Fibroblast of gingiva (primary cell): ENCODE measurements at places on chromosomes 13 and 19.
A peak's percentile ranks its signal among the peaks of the same experiment; 100 is the strongest.

- no peak for DNase-seq
Measured at GRCh38 chr19:31955061-31955460, 390.3 kb upstream of the ZNF507 start.

DNA sequence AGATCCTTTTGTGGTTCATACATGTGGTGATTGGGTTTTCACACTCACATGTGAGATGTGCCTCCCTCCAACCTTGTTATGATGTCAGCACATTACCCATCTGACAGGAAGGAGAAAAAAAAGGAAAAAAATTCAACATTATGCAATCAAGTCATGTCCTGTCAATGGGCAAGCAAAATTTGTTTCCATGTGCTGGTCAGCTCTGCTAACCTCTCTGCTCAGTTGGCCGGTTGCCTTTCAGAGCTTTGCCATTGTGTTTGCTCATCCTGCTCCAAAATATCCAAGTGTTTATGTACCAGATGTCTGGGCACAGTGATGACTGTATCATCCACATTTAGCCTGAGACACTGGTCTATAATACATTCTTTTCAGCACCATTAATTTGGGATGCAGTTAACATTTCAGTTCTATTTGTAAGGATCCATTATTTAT is 27.0 kb upstream of the METTL21C start:
- DNase-seq: peak; percentile 89

- DNase-seq: no peak
Measured at GRCh38 chr13:48273346-48273745, 30.2 kb upstream of the RB1 start.

- no peak for DNase-seq
Measured at GRCh38 chr13:30523211-30523610, 57.5 kb upstream of the HMGB1 start.

DNA sequence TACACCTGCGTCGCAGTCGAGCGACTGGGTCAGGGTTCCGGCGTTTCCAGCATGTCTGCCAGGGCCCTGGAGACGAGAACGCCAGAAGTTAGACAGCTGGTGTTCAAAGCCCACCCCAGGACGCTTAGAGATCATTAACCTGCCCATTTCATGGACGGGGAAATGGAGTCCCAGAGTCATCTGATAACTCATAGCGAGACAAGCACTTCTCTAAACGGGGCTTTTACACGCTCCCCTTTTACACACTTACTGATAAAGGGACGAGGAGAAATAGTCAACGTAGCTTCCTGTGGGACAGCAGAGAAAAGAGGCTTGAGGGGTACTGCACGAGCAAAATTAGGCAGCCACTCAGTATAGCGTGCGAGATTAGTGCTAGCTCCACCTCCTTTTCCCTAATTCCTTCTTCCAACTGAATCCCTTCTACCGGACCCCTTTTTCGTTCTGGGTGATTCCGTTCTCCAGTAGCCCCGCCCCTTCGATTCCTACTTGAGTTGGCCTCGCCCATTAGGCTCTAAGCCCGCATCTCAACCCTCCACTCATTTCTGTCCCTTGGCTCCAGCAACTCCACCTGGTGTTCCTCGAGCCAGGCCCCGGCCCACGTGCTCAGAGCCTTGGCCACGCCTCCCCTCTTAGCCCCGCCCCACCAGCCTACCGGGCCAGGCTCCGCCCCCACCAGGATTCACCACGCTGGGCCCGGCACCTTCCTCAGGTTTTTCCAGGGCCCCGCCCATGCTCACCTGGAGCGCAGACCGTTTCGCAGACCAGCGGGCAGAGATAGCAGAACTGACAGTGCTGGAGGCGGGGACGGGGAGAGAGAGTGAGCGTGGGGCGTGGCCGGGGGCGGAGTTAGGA is 3.7 kb downstream of the HRC start:
- DNase-seq: no peak

GRCh38 chr19:19581391-19581790 is 37.1 kb downstream of the PBX4 start:
- no peak for DNase-seq

- DNase-seq: no peak
Measured at GRCh38 chr13:44195245-44195644, 178.4 kb upstream of the SERP2 start.

- DNase-seq: no peak
Measured at GRCh38 chr13:66826398-66826797, 403.7 kb downstream of the PCDH9 start.

GRCh38 chr13:98910501-98910951 is 67.3 kb downstream of the DOCK9 start:
- peak; percentile 25 for DNase-seq

DNA sequence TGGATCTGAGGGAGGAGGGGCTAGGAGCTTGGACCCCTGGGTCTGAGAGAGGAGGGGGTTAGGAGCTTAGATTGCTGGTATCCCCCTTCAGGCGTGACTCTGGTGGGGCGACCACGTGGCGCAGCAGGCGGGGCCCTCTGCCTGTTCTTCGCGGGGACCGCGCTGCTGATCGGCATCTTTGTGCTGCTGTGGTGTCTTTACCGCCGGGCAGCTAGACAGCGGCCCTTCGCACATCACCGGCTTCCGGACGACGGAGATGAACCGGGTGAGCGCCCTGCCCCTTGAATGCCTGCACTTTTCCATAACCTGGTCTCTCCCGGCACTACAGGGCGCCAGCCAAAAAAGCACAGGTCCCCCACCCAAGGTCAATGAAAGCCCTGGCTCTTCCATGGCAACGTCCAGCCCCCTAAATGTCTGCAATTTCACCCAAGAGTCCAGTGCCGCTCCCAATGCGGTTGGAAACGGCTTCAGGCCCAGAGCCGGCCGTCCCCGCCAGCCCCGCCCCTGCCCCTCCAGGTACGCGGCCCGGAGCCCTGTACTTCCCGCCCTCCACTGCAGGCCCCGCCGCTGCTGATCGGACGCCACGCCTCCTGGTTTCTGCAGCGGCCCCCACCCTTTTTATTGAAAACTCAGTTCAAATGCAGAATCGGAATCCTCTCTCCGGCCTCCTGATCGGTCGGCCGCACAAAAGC is 2.8 kb downstream of the GFY start:
- no peak for DNase-seq

DNA sequence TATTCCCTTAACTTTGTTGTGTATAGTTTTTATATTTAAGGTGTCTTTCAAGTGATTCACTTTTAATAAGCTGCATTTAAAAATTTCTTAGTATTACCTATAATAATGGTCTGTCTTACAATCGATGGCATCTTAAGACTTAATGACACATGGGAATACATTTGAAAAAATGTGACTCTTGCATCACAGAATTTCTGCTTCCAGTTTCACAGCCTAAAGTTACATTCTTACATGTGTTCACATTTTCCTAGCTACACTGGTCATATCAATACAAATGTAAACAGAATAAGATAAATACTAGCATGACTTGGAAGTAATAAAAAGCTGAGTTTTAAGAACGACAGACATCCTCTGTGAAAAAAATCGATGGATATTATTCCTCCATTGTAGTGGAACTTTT is 1597.1 kb upstream of the MIR17HG start:
- peak; percentile 1 for DNase-seq

- DNase-seq: no peak
Measured at GRCh38 chr19:51252306-51253079, 1.6 kb downstream of the SIGLECL1 start.

GRCh38 chr13:27168906-27169657 is 2.5 kb downstream of the USP12 start:
- DNase-seq: peak; percentile 2

- no peak for DNase-seq
Measured at GRCh38 chr13:39484506-39485313, 118.3 kb downstream of the LHFPL6 start.

GRCh38 chr19:5897189-5897969 is 6.2 kb downstream of the NDUFA11 start:
- no peak for DNase-seq

DNA sequence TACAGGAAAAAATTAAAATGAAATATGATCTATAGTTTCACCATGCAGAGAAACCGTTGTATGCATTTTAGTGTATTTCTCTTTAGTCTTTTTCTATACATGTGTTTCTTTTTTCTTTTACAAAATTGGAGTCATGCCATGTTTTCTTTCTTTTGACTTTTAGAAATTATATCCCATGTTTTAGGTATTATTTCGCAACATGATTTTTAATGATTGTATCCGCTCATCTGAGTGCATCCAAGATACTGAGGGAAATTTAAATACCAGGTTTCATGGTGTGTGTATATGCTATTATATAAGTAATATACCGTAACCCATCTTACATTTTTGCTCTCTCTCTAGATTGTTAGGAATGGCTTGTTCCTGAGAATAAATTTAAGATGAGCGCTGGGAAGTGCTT is 82.3 kb downstream of the GPR12 start:
- no peak for DNase-seq

GRCh38 chr13:23392313-23392712 is 41.2 kb downstream of the SACS start:
- no peak for DNase-seq

GRCh38 chr13:53137779-53138178 is 109.2 kb downstream of the OLFM4 start:
- peak; percentile 49 for DNase-seq

DNA sequence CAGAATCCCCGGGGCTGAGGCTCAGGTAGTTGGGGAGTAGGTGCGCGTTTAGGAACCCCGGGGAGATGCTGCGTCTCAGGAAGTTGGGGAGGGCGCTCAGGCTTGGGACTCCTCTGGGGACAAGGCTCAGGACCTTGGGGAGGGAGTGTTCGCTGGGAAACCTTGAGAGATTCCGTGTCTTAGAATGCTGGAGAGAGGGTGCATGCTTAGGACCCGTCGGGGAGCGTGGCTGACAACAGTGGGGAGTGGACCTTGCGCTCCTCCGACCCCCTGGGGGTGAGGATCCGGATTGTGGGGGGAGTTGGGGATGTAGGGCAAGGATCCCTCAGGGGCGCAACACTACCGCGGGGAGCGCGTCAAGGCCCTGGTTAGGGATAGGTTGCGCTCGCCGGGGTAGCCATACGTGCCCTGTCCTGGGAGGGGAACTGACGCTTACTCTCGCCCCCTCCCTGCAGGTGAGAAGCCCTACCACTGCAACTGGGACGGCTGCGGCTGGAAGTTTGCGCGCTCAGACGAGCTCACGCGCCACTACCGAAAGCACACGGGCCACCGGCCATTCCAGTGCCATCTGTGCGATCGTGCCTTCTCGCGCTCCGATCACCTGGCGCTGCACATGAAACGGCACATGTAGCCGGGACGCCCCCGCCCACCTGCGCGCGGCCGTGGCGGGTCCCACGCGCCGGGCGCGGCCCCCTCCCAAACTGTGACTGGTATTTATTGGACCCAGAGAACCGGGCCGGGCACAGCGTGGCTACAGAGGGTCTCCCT is 2.0 kb downstream of the KLF2 start:
- DNase-seq: no peak

- peak; percentile 8 for DNase-seq
Measured at GRCh38 chr19:55247621-55248099, 11.2 kb downstream of the PPP6R1 start.

DNA sequence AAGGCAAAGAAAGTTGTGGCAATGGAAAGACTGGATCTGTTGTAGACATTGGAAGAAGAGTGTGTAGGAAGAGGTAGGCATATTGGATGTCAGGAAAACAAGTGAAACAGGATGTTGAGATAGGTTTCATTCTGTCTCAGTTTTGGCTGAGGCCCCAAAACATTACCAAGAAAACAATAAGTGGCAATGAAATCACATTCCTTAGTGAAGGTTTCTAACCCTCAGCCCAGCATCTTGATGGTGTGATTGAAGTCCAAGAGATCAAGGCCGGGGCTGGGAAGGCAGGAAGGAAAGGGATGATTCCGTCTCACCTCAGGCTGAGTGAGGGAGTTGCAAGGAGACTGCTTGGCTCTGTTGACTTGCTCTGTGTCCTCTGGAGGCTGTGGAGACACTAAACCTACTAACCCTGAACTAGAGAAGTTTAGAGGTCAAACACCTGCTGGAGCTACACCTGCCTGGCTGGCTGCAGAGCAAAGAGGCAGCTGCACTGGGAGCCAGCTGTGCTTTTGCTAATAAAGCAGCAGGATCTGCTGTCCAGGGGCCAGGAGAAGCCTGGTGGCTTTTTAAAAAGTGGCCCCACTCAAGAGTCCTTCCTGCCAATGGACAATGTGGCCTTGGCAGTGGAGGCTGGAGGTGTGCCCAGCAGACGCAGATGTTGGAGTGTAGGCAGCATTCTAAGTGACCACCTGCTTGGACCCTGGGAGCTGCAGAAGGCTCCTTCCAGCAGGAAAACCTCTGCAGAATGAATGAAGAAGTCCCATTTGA is 53.6 kb downstream of the DGKH start:
- DNase-seq: no peak

DNA sequence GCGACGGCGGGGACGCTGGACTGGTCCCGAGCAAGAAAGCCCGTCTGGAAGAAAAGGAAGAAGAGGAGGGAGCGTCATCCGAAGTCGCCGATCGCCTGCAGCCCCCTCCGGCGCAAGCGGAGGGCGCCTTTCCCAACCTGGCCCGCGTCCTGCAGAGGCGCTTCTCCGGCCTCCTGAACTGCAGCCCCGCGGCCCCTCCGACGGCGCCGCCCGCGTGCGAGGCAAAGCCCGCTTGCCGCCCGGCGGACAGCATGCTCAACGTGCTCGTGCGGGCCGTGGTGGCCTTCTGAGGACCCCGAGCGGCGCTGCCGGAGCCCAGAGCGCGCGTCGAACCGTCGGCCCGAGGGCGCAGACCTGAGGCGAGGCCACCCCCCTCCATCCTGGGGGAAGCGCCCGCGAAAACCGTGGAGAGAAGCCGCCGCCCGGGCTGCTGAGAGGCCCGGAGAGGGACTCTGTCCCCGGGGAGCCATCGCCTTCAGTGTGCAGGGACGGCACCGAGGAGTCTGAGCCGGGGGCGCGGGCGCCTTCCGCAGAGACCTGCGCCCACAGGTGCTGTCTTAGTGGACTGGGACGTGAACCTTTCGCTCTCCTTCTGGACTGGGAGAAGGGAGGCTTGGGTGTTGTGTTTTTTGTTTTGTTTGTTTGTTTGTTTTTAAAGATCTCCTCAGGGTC is 3.5 kb downstream of the IER2 start:
- DNase-seq: peak; percentile 37

DNA sequence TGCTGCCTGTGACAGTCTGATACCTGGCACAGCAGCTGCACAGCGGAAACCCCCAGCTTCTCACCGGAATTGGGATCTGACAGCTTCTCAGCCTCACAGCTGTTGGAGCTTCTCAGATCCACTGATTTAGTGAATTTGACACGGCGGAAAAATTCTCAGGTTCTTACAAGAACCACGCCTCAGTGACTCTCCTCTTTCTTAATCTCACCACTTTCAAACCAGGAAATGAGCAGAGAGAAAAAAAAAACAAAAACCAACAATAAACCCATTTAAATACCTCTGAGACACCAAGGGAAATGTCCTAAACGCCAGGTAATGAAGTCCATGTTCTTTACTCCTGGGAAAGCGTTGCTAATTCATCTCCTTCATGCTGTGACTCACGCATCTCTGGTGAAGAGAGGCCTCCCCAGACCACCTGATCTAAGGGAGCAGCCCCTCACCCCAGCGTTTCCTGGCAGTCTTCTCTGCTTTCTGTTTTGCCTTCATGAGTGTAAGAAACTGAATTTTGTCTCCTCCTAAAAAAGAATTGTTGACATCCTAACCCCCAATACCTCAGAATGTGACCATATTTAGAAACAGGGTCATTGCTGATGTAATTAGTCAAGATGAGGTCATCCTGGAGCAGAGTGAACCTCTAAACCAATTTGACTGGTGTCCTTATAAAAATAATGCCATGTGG is 15.9 kb upstream of the IZUMO2 start:
- no peak for DNase-seq
